ENCODE measurements at places on chromosomes 4 and X.

DNA sequence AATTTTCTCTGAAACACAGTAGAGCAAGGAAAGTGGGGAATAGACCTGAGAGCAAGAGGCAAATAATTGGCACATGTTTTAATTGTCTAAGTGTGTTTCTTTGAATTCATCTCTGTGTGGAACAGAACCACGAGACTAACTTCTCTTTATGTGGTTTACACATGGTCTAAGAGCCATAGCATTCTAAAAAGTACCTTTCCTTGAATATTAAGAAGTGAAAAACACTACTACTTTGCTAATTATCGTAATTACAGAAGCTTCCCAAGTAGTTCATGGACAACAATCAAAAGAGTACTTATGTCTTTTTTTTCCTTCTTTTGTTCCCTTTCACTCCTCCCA is 2.9 kb upstream of the CYBB start:
- DNase-seq, result no peak

DNA sequence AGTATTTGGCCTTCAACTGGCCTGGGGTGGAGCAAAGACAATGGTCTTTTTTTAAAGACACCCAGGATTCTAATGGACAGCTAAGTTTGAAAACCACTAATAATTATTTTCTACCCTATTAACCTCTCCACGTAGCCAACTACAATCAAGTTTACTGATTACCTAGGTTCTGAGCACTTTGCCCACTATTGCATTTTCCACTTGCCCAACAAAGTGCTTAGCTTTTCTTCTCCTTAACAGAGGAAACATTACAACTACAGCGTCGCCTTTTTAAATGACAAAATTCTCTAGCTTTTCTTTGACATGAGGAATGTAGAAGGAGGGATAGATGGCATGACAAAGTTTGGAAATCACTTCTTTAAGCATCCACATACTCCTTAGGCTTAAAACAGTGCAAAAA is 2.0 kb downstream of the CHIC2 start:
- no peak for DNase-seq

GRCh38 chr4:139692309-139693012 is 26.8 kb downstream of the MGST2 start:
- DNase-seq, result no peak

GRCh38 chr4:119238068-119238722 is 25.7 kb downstream of the USP53 start:
- no peak for DNase-seq

DNA sequence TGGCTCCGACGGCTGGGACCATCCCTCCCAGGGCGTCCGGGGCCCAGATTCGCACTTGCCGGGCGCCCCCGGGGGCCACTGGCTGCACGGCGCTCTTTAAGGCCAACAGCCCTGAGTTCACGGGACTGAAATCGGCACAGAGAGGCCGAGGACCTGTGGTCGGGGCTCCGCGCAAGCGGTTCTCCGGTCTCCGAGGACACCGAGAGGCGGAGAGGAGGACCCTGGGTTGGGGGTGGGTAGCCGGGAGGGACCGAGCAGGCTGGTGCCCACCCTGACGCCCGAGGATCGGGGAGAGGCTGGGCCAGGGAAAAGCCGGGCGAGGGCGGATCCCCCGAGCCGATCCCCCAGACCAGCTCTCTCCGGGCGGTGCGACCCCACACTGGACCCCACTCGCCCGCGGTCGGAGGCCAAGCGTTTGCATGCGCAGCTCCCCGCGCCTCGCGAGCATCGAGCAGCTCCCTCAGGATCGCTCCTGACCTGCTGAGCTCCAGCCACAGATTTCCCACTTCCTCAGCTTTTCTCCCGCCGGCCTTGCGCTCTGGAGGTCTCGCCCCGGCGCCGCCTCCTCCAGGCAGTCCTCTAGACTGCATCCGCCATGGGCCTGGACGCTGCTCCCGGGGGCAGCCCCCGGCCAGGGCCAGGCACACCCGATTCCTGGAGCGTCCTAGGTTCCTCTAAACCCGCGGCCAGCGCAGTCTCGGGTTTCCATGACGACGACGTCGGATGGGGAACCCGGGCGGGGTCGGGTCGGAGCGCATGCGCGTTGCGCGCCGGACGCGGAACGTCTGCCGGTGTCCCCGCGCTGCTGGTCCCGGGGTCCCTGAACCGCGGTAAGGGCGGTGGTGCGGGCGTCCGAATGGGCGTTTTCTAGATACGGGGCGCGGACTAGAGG is 17.6 kb upstream of the NAT8L start:
- DNase-seq, result peak; percentile 71

DNA sequence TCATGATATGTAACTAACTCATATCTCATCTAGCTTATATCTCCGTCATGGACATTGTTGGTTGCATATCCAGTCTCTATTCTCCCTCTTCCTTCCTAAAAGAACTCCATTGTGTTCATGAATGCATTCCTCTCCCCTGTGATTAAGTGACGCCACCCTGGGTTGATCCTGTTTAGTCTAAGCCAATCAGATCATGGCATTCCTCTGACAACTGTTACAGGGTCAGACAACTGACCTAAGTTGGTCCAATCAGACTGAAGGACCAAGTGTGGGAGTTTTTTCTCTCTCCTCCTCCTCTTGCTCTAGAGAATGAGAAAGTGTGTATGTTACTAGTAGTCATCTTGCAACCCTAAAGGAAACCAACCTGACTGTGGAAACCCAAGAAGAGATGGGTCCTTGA is 3.6 kb downstream of the APOO start:
- DNase-seq, result no peak

- no peak for DNase-seq
Observed at GRCh38 chr4:82524570-82525152, 37.1 kb downstream of the TMEM150C start.

GRCh38 chrX:130531066-130531465 is 129.3 kb downstream of the RBMX2 start:
- no peak for DNase-seq

- DNase-seq, result no peak
Observed at GRCh38 chrX:79110731-79111130, 33.8 kb upstream of the GPR174 start.

DNA sequence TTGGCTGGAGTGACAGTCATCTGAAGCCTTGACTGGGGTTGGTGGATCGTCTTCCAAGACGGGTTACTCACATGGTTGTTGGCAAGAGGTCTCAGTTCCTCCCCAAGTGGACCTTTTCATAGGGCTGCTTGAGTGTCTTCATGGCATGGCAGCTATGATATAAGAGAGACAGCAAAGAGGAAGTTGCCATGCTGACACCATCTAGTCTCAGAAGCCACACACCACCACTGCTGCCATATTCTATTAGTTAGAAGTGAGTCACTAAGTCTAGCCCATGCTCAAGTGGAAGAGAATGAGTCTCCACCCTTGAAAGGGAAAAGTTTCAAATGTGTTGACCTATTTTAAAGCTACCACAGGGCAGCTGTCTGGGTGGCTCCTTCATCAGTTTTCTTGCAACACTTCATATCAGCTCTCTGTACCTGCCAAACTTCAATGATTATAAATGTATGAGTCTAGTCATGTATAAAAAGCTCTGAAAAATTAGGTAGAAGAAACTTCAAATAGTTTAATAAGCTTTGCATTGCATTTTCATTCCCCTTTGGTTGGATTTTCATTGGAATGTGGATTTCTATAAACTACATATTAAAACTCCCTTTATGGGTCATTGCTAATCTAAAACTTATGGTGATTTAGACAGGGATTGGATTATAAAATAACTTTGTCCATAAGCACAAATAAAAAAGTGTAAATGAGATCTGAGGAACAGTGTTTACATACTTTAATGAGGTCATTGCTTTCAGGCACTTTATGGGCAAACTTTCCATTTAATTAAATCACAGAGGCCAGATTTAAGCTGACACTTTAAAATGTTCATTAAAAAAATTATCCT is 68.0 kb upstream of the ATXN3L start:
- no peak for DNase-seq

DNA sequence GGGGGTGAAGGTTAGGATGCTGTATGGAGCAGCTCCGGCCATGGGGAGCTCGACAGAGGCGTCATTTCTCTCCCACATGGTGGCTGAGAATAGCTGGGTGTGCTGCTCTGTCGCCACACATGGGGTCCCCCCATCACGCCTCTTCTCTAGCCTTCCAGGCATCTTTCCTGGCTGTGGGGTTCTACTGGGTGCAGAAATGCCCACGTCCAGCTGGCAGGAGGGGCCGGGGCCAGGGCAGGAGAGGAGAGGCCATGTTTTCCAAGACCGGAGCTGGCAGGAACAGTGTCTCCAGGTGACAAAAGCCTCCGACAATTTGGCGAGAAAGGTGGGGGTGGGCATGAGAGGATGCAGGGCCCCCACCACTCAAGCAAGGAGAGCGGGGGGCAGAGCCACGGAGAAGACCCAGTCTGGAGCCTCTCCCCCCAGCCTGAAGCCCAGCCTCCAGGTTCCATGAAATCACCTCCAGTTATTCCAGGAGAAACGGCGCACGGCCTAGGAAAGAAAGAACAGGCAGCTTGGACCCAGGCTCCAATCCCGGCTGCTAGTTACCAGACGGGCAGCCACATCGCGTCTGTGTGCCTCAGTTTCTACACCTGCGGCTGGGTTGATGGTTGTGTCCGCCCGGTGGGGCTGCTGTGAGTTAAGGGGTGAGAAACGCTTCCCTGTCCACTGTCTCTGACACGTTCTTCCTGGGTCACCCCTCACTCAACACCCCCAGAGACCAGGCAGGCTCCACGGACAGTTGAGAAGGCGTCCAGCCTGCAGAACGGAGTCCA is 27.4 kb upstream of the SPON2 start:
- no peak for DNase-seq

DNA sequence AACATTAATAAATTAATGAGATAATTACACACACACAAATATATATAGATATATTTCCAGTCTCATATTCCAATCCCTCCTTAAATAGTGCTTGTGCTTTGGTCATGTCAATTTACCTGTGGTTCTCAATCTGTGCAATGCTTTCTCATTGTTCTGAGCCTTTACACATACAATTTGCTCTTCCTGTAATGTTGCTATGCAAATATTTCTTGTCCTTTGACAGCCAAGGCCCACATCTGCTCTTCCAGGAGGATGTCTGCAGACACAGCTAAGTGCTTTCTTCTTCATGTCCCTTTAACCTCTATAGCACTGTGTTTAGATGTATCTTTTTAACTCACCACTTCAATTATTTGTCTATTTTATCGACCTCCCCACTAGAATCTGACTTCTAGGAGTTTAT is 67.3 kb upstream of the RAPGEF2 start:
- no peak for DNase-seq

DNA sequence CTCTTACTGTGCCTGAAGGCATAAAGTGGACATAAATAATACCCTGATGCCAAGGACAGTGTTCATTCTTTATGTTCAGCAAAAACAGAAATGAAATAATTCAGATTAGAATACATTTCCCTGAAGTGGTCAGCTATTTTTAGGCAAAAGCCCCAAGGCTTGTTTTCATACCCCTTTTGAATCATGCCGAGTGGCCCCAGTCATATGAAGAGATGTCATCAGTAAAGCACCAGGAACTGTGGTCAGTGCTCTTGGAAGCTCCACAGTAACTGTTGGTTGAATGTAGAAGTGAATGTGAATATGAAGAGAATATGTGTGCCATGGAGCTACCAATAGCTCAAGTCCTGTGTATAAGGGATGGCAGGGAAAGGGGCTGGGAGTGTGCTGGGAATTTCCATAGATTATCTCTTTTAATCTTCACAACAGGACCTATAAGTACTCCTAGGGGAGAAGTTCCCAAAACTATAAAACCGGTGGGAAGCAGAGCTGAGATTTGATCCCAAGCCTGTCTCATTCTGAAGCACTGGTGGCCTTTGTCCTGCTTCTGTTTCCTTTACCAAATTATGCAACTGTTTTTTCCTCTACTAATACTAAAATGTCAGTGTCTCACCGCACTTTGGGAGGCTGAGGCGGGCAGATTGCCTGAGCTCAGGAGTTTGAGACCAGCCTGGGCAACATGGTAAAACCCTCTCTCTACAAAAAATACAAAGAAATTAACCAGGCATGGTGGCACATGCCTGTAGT is 52.6 kb downstream of the FNIP2 start:
- DNase-seq, result no peak

DNA sequence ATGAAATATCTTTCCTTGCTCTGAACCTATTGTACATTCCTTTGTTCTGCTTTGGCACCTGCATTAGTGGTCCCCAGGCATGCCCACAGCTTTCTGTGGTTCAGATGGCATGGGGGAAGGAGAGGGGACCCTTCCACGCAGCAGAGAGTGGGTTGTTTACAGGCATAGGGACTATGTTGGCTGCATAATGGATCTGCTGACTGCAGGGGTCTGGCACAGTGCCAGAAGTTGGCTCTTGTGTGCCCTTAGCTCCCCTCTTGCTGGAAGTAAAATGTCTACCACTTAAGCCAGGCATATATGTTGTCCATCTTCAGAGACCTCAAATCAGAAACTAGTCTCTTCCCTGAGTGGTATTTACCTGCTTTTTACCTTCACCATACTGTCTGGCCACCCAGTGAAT is 651.9 kb upstream of the PCDH7 start:
- DNase-seq, result no peak

DNA sequence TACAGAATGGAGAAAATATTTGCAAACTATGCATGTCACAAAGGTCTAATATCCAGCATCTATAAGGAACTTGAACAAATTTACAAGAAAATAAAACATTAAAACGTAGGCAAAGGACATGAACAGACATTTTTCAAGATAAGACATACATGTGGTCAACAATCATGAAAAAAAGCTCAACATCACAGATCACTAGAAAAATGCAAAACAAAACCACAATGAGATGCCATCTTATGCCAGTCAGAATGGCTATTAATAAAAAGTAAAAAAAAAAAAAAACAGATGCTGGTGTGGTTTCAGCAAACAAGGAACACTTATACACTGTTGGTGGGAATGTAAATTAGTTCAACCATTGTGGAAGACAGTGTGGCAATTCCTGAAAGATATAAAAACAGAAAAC is 75.8 kb upstream of the IL13RA2 start:
- no peak for DNase-seq

DNA sequence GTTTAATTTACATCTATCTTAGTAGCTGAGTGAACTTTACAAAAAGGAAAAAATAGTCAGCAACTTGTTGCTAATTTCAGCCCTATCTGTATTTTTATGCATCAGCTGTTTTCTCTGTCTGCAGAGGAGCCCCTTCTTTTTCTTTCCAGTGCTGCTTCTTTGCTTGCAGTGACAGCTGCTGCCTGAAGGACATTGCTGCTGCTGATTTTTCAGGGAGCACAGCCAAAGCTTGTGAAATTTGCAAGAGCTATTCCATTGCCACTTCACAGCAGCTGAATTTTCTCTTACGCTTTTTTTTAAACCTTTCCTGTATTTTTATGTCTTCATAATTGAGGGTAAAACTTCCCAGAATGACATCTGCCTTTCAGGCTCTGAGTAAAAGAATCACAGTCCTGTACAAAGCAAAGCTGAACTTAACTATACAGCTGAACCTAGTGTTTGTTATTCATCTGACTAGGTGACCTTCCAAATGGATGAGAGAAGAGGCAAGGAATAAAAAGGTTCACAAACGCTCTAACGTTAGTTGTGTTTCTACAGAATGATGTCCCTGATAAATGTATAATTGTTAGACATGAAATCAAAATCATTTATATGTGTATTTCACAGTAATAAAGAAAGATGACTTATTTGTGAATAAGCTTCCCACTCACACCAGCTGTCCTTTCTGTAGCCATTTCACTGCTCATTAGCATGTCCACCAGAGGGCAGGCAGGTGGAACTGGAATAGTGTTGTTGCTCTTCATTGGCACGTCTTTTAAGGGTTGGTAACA is 541.4 kb downstream of the ADGRL3 start:
- no peak for DNase-seq
